ENCODE measurements at places on chromosomes 13 and 19. TPM values are rescaled to one million over a fixed set of nuclear protein-coding genes. Genes with fewer than 3 reads are reported as not detected.

THOP1 gene
- 157 TPM for total RNA-seq

FCER2 gene
- total RNA-seq: 3.7 TPM

PDX1 gene
- not detected for total RNA-seq

VSTM2B gene
- not detected for total RNA-seq

CASP14 gene
- total RNA-seq: not detected

CACNG7 gene
- total RNA-seq: not detected

CEACAM8 gene
- not detected for total RNA-seq

MYO16 gene
- total RNA-seq: not detected

YJEFN3 gene
- total RNA-seq: 7.4 TPM

FSD1 gene
- total RNA-seq: 22.0 TPM

FUT2 gene
- not detected for total RNA-seq

SH2D3A gene
- 20.9 TPM for total RNA-seq

ZNF160 gene
- total RNA-seq: 50.0 TPM

ZNF428 gene
- total RNA-seq: 12.3 TPM

FRY gene
- 0.58 TPM for total RNA-seq

TMPRSS9 gene
- not detected for total RNA-seq

AMH gene
- total RNA-seq: 6.1 TPM

IGFLR1 gene
- total RNA-seq: 143 TPM

DIRAS1 gene
- total RNA-seq: 0.09 TPM

PSG5 gene
- not detected for total RNA-seq

ZNF708 gene
- total RNA-seq: 9.2 TPM

CD177 gene
- not detected for total RNA-seq

TNPO2 gene
- 90.7 TPM for total RNA-seq

C19orf67 gene
- not detected for total RNA-seq

AP3D1 gene
- 73.7 TPM for total RNA-seq

PTGIR gene
- total RNA-seq: 45.4 TPM

PNMA8C gene
- total RNA-seq: not detected

DZIP1 gene
- total RNA-seq: 0.54 TPM

PSG11 gene
- total RNA-seq: not detected

ACP5 gene
- total RNA-seq: 4.7 TPM

GPR18 gene
- total RNA-seq: 11.6 TPM

KCTD15 gene
- total RNA-seq: 8.8 TPM

SIAH3 gene
- total RNA-seq: 0.11 TPM

FLT3LG gene
- total RNA-seq: 61.2 TPM
